Peyer's patch (tissue), 4 donors: ENCODE measurements at places on chromosomes 7 and 10. TPM values are rescaled to one million over a fixed set of nuclear protein-coding genes. Genes with fewer than 3 reads are reported as not detected.

DNA sequence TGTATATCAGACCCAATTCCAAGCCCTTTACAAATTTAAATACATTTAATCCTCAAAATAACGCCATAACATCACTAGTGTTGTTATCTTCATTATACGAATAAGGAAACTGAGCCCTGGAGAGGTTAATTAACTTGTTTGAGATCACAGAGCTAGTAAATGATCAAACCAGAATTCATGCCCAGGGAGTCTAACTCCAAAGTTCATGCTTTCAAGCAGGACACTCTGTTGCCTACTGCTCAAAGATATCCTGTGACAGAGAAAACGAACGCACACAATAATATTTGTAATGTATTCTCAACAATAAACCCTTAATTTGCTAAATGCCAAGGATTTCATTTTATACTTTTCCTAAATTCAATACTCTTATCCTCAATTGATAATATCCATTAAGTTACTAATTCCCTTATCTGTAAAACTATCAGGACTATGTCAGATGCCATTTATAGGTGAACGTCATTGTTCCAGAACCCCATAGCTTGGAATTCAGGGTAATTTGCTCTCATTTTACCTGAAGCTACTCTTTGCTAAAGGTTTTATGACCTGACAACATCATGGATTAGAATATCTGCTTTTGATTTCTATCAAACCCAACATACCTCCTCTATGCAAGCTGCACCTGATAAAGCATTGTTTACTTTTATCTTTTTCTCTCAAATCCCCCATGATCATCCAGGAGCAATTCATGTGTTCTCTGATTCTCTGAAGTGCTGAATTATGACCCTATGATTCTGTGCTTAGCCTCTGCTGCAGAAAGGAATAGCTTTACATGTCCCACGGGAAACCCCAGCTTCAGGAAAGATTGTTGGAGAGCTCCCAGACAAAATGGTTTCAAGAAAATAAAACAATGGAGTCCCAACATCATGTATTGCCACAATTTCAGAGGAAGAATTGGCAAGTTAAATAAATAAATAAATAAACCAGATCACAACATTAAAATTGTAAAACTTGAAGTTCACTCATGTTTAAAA, 150.2 kb upstream of the CDK1 start:
- no peak for DNase-seq

DNA sequence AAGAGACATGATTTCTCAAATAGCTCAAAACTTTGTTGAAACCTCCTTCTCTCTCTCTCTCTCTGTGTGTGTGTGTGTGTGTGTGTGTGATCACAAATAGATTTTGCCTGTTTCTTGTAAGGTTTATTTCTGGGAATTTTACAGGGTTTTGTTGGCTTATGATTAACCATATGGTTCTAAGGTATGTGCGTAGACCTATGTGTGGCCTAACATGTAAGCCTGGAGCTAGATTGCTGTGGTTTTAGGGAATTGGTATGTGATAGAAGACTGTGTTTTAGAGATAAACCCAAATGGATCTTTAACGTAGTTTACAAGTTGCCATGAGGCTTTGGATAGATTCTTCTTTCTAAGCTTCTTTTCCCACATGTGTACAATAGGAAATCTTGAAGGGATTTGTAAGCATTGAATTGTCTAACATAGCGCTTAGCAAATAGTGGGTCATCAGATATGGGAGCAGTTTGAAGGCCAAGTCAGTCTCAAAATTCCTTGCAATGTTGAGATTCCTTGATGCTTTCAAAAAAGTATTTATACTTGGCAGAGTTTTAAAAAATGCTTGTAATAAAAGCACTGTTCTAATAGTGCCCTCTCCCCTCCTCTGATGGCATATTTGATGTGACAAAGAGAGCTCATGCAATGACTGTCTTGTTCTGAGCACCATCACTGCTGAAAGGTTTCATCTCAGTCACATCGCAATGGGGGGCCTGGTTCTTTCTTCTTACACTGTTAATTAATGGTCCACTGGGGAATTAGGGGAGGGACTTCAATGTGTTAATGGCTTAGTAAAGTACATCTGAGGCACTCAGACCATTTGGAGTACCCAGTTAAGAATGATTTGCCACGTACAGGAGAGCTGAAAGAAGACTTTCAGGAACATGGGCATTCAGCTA, 118.2 kb downstream of the SNX10 start:
- DNase-seq: no peak

DNA sequence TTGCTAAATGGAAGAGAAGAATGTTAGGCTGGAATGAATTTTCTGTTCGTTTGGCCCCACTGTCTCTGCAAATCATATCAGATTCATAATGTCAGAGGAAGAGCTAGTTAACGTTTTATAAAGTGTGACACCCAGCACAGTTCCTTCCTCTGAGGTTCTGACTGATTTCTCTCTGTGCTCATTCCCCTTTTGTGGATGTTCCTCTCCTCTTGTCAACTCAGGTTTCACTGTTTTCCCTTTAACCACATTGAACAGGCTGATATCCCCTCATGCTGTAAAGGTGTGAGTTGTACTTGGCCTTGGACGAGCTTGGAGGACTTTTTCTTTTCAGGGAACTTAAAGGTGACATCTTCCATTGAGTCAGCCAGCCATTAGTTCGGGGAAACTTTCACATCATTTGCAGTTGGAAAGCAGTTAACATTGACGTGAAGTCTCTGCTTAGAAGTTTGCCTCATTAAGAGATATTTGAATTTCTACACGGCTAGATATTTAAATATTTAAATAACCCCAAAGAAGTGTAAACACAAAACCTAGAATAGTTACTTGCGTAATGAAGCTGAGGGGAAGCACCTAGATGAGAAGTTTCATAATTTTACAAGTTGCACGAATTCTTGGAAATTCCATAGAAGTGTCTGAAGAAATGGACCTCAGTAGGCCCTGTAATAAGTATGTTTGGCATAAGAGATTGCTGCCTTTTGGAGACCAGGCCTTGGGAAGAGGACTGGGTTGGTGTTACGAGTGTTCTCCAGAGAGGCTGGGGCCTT, 101.5 kb upstream of the EGR2 start:
- DNase-seq: no peak

- peak; percentile 30 for DNase-seq
These were observed 10.7 kb upstream of the IDI2 start for GRCh38 chr10:1036341-1036791.

- no peak for DNase-seq
These were observed 8.2 kb upstream of the RHBDD2 start for GRCh38 chr7:75870557-75871161.

- no peak for DNase-seq
These were observed 145.4 kb downstream of the SNX10 start for GRCh38 chr7:26437003-26437532.

Gene ABCA13
- 0.53 TPM for total RNA-seq

Gene HIPK2
- 40.3 TPM for total RNA-seq

Gene HOXA11
- total RNA-seq: not detected

Gene ABCC2
- total RNA-seq: 83.0 TPM

GRCh38 chr10:46031648-46032532, 1.5 kb upstream of the NCOA4 start:
- DNase-seq: no peak

Gene HMX3
- total RNA-seq: 1.1 TPM

GRCh38 chr7:3191548-3191947, 109.5 kb upstream of the SDK1 start:
- DNase-seq: no peak

DNA sequence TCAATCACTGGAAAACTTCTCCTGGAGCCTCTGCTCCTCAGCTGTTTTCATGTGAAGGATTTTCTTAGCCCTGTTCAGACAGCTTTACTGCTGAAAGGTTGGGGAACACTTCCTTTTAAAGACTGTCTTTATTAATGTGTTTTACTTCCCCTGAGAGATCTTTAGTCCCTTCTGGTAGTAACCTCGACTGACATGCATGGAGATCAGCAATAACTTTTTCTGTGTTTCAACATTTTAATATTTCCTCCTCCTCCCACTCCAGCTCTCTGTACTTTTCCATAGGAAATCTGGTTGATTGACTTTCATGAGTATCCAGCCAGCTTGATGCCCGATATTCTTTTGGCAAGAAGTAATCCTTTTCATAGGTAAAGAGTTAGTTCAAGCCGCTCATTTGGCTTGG, 62.7 kb upstream of the STRIP2 start:
- no peak for DNase-seq

DNA sequence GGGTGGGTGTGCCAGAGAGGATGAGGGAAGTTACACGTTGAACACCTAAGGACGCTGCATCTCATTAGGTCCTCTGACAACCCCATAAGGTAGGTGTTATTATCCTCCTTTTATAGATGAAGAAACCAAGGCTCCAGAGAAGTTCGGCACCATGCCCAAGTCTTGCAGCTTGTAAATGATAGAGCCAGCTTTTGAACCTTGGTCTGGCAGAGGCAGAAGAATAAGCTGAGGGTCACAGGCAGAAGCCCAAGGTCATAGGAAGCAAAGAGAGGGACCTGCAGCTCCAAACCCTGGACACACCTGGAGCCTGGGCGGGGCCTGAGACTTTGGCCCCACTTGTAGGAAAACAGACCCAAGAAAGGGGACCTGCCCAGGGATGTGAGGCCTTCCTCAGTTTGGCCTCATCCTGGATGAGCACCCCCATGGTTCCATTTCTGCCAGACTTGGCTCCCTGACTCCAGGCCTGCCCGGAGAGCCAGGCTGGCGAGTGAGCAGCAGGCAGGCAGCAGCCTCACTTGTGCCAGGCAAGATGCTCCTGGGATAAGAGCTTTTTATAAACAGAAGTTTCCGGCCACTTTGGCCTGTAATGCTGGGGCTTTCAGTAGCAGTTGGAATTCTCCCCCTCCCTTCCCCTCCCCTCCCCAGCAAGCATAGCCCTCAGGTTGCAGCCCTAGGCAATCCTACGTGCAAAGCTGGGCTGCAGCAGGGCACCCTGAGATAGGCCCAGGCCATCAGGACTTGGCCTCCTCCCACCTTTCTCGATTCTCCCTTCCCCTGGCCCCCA, 2.4 kb downstream of the KCNH2 start:
- no peak for DNase-seq

Gene AS3MT
- not detected for total RNA-seq

Gene RHEB
- 34.7 TPM for total RNA-seq

GRCh38 chr10:20871970-20872369, 25.1 kb downstream of the NEBL start:
- no peak for DNase-seq

DNA sequence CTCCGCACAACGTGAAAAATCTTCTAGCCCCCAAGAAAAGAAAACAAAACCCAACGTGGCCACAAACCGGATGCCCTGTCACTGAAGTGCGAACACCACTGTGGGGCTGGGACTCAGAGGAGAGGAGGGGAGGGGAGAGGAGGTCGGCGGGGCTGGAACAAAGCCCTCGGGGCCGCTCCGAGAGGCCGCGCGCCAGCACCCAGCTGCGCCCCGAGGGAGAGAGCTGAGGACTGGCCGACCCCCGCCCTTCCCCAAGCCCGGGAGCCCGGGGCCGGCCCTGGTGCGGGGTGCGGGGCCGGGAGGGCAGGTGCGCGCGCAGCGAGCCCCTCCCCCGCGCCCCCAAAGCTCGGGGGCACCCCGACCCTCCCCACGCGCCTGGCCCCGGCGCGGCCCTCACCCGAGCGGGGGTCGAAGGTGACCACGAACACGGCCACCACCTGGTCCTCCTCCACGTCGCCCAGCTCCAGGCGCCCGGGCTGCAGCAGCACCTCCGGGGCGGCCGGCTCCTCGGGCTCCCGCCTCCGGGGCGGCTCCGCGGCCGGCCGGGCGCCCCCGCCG, 398 bp downstream of the DENND11 start:
- DNase-seq: peak; percentile 83

GRCh38 chr7:106041140-106041717, 70.9 kb downstream of the SYPL1 start:
- DNase-seq: peak; percentile 64

GRCh38 chr7:156173748-156174353, 361.6 kb upstream of the SHH start:
- DNase-seq: no peak

Gene CHAT
- 2.1 TPM for total RNA-seq

Gene ADCY1
- total RNA-seq: 0.19 TPM

Gene ARPC1B
- 228 TPM for total RNA-seq

- no peak for DNase-seq
These were observed 6.5 kb downstream of the SAP25 start for GRCh38 chr7:100567031-100567730.

DNA sequence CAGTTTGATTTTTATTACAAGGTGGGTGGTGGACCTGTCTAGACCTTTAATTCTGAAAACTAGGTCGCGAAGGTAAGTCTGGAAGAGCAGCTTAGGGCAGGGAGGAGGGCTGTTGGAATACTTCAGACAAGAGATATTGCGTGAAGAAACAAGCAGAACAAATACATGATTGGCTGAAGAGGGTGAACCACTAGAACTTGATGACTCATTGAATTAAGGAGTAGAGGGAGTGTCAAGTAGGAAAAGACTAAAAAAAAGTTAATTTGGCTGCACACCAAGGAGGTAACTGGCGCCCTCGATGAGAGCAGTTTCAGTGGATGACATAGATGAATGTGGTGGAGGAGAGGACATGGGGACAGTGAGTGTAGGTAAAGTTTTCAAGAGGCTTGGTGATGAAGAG, 41.3 kb downstream of the WNT2 start:
- no peak for DNase-seq

Gene FXYD4
- total RNA-seq: not detected

Gene HOXA6
- 18.7 TPM for total RNA-seq

GRCh38 chr7:96774358-96774757, 64.7 kb upstream of the SEM1 start:
- DNase-seq: no peak

- DNase-seq: no peak
These were observed 95.5 kb upstream of the KCNIP2 start for GRCh38 chr10:101939008-101939648.

DNA sequence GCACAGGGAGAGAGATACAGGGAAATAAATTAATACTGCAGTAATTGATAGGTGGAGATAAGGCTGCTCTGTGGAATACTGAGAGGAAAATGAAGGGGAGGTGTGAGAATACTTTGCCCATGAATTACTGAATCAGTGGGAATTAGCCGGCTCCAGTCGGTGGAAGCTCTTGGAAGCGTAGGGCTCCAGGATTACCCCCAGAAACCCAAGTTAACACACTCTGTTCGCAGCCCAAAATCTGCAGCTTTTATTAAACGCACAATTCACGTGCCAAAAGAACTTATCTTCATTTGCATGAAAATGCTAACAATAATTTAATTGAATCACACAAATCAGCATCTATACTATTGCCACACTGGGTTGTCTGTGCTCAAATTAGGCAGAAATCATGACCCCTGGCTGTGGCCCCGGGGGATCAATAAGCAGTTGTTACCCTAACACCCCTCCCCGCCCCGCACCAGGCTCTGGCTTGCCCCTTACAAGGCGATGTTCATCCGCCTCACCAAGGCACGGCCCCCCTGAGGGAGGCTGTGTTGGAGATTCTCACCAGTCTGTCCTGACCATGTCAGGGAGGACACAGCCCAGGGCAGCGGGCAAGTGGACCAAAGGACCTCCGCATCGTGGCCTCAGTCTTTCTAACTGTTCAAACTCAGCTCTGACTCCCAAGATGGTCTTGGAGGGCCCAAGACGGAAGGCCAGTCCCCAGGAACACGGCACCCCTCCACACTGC, 48.4 kb upstream of the MGMT start:
- no peak for DNase-seq

- no peak for DNase-seq
These were observed 105.0 kb downstream of the TRIL start for GRCh38 chr7:28853150-28853549.
